ENCODE measurements at places on chromosomes 16 and 17.

DNA sequence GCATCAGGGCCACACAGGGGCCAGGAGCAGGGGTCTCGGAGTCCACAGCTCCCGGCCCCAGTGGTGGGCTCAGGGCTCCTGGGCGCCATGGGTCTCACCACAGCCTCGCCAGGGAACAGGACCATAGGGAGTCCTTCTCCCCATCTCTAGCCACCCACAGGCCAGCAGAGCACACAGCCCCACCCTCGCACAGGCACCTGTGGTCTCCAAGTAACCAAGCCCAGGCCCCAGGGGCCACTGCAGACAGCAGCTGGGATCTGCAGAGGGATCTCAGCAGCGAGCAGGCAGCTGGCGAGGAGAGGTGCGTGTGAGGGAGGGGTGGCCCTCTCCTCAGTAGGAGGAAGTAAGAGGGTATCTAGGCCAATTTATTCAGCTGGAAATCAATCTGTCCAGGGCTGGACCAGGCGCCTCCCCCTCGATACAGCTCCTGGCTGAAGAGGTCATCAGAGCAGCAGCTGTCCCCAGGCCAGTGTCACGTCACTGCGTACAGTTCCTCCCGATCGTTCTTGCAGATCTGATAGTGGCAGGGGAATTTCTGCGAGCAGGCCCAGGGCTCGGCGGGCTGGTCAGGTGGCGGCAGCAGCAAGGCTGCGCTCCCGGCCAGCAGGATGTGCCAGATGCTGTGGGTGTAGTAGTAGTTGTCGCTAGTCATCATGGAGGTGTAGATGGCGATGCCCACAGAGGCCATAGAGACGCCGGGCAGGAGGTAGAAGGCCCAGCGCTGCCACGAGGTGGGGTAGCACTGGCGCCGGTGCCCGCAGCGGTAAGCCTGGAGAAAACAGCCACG lies 1.4 kb upstream of the MRPL28 start:
- peak; percentile 80 for DNase-seq

GRCh38 chr17:71192039-71192555 lies 928.7 kb upstream of the SOX9 start:
- no peak for DNase-seq

DNA sequence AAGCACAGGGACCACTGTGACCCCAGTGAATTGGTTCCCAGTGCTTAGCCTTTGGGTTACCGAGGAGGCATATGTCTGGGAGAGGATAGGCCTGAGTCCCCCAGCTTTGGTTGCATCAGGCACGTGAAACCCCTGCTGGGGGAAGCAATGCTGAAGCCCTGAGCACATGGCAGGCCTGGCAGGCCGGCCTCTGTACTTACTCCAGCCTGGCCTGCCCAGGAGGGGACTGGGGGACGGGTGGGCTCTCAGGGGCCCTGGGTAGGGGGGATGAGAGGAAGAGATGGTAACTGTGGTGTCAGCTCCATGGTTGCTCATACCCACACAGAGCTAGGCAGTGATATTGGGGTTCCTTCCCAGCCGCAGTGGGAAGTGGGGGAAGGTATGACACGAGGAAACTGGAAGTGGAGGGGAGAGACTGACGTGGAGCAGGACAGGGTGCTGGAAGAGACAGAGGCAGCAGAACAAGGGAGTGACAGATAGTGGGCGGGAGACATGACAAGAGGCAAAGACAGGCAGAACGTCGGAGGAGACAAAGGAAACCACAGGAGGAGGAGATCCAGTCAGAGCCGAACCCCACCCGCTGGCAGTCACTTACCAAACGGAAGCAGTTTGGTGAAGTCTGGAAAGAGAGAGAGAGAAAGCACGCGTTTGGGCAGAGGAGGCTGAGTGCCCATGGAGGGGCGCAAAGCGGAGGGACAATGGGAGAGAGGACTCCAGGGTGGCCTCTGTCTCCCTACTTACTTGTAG lies 9.1 kb downstream of the TMEM208 start:
- DNase-seq: no peak

- DNase-seq: no peak
Observed at GRCh38 chr17:80456465-80457235, 19.8 kb downstream of the NPTX1 start.

- no peak for DNase-seq
Observed at GRCh38 chr16:53458635-53459034, 24.4 kb downstream of the RBL2 start.

GRCh38 chr17:55731586-55732250 lies 9.1 kb upstream of the TMEM100 start:
- no peak for DNase-seq

- no peak for DNase-seq
Observed at GRCh38 chr16:31267332-31268032, 7.7 kb downstream of the ITGAM start.

DNA sequence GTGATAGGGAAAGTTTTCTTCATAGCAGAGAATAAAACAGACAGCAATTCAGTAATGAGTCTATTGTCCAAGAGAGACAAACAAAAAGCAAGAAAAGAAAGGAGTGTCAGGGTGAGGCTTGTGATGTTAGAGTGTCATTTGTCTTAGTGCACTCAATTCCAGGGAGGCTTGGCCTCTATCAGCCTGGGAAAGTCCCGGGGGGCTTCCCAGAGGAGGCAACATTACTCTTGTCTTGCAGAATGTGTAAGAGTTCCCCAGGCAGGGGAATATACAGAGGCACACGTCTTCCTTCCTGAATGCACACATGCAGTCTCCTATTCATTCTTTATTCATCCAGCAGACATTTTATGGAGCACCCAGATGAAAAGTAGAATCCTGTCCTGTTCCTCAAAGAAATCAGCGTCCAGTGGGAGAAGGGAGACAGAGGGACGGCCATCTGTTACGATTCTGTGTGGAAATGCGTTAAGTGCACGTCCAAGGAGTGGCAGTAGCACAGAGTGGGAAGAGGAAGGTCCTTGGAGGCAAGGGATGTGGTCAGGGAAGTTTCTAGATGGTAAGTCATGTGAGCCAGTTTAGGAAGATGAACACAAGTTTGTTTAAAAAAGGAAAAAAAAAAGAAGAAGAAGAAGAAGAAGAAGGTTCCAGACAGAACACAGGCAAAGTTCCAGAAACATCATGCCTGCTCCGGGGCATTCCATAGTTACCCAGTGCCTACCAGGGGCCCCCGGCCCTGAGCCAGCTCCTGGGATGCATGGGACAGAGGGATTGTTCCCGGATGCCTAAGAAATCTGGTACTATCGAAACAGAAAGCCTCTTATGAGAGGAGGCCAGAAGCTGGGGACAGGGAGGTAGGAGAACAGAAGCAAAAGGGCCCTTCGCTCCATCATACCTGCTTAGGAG lies 21.1 kb downstream of the CACNG4 start:
- no peak for DNase-seq

- DNase-seq: peak; percentile 34
Observed at GRCh38 chr16:66478733-66479511, 51.8 kb downstream of the BEAN1 start.

DNA sequence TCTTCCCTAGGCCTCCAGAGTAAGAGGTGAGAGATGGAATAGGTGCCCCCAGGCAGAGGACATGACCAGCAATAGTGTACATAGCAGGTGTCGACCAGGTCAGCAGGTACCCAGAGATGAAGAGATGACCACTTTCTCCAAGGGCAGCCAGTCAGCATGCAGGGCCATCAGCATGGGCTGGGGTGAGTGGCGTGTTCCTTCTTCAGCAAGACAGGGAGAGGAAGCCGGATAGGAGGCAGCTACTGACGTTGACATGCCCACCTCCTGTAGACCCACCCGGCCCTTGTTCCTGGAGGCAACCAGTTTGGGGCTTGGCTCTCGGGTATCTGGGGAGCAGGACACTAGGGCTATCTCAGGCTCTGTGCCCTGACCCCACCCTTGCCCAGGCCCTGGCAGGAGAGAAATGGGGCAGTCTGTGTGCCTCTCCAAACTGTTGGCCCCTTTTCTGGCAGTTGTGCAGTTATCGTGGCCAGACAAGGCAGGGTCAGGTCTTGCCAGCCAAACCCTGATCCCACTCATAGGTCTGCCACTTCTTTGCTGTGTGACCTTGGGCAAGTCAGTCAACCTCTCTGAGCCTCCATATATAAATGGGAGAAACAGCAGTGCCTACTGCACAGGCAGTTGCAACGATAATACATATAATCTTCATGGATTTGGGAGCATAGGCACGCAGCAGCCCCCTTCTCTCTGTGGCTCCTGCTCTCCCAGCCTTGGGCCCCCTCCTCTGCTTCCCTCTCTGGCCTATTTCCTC lies 1.4 kb upstream of the NDRG4 start:
- DNase-seq: no peak

DNA sequence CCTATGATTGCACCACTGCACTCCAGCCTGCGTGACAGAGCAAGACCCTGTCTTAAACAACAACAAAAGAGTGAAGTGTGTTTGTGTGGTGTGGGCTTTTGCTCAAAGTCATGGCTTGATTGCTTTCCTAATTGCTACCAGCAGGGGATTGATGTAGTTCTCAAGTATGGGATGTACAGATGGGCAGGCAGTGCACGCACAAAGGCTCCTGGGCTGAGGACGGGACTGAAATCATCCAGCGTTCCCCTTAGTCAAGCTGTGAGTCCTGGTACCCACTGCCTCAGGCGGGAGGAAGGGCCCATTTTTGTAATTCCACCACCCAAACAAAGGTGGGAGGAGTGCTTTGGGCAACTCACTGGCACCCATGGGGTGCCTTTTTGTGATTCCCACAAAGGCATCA lies 47.3 kb downstream of the GDE1 start:
- DNase-seq: no peak

DNA sequence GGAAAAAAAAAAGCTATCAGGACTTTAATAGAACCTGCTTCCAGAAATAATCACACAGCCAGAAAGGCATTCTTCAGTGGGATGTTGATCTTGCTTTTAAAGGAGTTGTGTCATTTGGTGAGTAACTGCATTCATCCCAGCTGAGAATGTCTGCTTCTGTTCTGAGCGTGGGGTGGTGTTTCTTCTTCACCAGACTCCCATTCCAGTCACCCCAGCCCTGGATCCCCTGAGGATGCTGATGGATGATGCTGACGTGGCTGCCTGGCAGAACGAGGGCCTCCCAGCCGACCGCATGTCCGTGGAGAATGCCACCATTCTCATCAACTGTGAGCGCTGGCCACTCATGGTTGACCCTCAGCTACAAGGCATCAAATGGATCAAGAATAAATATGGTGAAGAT lies 122.5 kb downstream of the ZNF18 start:
- no peak for DNase-seq

- DNase-seq: no peak
Observed at GRCh38 chr17:33381201-33381600, 88.1 kb upstream of the ASIC2 start.

DNA sequence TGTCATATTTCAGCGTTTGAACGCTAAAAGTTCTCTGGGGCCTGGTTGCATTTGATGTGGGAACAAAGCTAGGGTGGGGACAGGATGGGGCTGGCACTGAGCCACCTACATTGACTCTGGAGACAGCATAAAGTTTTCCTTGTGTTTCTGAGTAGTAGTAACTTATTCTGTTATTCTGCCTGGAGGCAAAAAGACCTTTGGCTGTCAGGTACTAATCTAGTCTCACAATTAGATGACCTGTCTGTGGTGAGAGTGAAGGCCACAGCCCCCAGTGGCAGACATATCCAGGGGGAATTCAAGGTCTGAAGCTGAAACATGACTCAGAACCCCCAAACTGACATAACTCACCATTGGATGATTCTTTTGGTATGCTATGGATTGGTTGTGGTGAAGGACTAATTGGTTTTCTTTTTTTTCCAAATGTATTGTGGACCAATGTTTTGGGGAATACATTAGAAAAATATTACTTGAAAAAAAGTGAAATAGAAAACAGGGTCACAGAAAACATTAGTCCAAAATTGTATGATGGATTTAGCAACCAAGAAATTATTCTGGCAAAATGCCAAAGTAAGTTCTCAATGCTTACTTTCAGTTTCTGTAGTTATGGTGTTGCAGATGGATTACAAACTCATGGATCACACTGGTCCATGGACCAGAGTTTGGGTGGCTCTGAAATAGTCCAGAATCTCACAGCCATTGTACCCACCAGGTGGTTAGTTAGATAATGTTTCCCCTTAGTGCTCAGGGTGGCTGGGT lies 10.5 kb upstream of the SALL1 start:
- no peak for DNase-seq

DNA sequence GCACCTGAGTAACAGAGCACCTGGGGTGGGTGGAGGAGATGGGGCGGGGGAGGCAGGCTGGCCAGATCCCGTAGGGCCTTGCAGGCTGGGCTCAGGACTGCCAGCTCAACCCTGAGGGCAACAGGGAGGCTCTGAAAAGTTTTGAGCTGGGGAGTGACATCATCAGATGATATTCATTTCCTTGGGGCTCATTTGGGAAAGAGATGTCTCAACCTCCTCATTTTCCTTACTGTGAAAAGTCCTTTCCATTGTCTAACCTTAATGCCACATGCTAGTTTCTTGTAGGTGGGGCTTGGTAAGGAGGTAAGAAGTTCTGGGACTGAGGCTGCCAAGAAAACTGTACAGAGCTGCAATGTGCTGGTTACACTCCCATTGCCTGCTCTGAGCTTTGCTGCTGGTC lies 3.7 kb downstream of the TNS4 start:
- DNase-seq: no peak

DNA sequence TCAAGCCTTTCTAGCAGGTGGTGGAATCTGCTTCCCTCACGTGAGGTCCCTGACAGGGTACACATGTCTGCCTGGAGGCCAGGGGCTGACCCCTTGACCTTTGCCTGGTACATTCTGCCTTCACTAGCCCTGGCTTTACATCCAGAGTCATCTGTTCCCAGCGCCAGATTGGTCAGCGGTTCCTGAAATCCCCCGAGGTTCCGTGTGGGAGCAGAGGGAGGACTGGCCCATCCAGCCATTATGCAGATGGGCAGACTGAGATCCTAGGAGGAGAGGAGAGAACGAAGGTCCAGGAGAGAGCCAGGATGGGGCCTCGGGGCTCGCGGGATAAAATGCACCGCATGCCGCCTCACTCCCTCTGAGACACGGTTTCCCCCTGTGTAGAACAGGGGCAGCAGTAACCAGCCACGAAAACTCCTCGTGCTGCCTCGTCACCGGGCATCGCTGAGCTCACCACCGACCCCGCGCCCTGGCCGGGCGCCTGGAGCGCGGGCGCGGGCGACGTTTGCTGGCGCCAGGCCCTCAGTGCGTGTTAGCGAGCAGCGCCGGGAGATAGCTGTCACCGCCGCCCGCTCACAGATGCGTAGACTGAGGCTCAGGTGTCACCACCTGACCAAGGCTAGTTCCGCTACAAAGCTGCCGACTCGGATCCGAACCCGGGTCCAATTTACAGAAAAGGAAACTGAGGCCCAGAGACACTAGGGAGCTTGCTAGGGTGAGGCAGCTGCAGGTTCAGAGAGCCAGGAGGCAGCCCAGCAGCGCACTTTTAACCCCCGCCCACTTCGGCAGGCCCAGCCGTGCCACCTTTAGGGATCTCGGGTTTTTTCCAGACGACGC lies 811 bp upstream of the MAP2K3 start:
- no peak for DNase-seq

GRCh38 chr17:1493291-1493980 lies 950 bp upstream of the MYO1C start:
- no peak for DNase-seq
